ENCODE measurements at places on chromosomes 2 and 18.

- no peak for DNase-seq
Measured at GRCh38 chr2:33395655-33396249, 80.7 kb upstream of the RASGRP3 start.

GRCh38 chr18:55256226-55256928 is 297.1 kb upstream of the CCDC68 start:
- DNase-seq = no peak

DNA sequence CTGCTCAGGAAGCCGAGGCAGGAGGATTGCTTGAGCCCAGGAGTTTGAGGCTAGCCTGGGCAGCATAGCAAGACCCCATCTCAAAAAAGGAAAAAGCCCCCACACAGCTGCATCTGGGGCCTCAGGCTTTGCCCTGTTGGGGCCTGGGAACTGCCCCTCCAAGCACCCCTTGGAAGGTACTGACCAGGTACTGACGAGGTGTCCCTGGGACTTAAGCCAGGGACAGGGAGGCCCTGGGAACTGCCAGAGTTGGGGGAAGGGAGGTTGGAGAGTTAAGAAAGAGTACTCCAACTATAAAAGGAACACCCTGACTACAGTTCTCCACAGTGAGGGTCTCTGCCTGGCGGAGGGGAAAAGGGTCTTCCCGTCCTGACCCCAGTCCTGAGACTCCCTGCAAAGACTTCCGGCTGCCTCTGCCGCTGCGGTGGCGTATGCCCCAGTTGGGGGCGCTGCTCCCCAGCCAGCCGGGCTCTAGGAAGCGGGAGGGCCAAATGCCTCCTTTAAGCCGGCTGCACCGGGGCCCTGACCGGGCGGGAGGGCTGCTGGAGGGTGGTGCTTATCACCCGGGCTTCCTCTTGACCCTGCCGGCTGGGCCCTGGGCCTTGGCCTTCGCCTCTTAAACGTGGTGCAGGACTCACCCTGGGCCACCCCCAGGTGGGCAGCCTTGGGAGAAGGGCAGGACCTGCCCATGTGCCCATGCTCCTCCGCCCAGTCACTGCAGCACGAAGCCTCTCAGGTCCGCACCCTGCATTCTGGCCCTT is 12.8 kb downstream of the SLC30A3 start:
- DNase-seq = no peak

DNA sequence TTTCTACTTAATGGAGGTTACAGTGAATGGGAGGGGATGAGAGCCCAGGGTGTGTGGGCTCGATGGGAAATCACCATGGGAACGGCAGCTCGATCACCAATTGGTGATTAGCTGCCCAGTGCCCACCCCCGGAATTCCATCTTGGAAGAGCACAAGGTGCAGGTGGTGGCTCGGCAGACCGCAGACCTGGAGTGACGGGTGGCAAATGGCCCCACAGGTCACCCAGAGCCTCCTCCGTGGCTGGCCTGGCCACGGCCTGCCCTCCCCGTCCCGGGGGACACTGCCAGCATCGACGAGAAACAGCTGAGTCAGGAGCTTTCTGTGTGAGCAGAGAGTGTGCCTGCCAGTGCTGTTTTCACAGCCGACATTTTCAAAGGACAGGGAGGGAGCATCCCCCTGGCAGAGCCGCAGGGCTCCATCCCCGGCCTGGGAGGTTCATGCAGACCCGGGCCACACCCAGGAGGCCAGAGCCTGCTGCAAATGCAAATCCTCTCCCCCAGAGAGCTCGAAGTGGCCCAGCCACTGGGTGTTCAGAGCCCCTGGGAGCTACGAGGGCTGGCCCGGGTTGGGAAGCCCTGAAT is 176.4 kb upstream of the MYT1L start:
- DNase-seq = no peak

DNA sequence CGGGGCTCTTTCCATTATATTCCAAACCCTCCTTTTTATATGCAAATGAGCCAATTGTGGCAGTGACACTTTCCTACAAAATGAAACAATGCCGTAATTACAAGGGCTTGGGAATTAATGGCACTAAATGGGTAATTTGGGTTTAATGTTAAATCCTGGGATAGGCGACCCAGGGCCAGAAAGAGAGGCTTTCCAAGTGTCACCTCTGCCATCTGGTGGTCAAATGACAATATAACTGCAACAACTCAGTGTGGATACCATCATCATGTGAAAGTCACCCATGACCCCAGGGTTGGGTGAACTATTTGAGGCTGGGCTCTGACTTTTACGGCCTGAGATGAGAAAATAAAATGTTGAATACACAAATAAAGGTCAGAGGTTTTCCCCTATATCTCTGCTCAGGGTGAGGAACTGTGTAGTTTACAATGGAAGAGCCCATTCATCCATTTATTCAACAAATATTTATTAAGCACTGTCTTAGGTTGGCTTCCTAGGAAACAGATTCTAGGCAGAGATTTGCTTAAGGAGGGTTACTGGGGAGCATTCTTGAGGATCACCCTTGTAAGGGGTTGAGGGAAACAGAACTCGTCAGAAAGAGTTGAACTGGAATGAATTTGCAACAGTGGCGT is 13.6 kb upstream of the THADA start:
- no peak for DNase-seq

DNA sequence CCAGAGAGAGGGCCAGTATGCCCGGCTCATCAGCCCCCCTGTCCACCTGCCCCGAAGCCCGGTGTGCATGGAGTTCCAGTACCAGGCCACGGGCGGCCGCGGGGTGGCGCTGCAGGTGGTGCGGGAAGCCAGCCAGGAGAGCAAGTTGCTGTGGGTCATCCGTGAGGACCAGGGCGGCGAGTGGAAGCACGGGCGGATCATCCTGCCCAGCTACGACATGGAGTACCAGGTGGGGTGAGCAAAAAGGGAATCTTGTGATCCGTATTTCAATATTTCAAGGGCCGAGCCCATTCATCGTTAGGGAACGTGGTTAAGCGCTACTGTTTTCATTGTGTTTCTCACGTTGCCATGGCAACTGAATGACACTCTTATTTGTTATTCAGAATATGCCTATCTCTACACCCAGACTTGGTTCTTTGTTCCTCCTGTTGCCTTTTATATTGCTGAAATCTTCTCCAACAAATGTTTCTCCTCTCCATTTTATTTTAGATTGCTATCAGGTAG is 81.5 kb downstream of the NRP2 start:
- DNase-seq = no peak

DNA sequence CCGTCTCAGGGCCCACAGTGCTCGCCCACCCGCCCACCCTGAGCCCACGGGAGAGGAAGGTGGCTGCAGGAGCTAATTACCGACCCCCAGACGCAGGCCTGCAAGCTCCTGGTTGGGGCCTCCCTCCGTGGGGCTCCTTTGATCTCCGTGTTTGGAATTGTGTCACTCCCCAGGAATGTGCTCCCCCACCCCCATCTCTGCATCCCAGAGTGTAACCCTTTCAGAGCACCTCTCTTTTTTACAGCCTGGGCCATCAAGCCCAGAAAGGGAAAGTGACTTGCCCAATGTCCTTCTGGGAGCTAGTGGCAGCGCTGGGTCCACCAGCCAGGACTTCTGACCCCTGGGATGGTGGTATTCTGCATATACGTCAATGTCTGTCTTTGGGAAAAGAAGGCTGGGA is 335.1 kb downstream of the CYRIA start:
- no peak for DNase-seq

DNA sequence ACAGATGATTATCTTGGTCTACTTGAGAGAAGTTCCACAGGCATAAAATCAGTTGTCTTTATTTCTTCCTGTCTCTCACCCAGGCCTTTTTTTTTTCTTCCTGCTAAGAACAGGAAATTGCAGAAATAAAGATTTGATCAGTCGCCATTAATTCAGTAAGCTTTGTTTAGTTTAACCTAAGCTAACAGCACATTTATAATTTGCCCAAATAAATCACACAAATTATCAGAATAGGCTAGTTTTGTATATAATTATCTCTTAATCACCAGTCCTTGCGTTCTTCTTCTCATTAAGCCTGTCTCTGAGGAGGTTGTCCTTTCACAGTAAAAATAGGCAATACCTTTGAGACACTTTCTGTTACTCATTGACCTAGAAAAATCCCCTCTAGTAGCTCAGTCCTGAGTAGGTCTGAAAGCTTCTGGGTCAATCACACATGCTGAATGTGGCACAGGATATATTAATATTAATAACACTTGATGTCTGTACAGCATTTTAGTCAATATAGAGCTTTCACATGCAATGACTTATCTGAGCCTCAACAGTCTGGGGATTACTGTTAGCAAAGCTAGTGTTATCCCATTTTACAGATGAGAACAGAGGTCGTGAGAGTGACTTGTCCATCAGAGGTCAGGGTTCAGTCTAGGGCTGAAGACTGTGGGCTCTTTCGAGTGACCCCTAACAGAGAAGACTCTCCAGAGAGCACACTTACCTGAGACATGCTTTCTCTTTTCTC is 11.2 kb upstream of the STK17B start:
- DNase-seq = no peak

DNA sequence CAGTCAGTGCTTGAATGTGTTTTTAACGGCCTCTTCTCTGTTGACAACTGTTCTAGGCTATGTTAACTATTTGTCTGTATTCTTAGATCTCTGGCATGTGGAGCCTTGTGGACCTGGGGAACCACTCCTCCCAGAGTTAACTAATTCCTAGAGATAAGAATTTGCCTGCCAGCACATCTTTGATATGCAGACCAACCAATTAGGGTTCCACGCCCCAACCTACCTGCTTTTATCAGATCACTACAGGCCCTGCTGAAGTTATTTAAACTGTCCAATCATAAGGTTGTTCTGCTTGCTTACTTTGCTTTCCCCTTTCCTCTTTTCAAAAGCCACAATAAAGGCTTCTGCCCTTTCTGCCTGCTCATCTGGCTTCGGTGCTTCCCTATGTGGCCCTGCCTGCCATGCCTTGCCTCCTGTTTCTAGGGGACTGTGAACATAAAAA is 8.5 kb upstream of the CYBRD1 start:
- no peak for DNase-seq

GRCh38 chr2:218041302-218042168 is 27.5 kb upstream of the RUFY4 start:
- no peak for DNase-seq

- DNase-seq = no peak
Measured at GRCh38 chr18:1906421-1906820, 664.9 kb downstream of the METTL4 start.

GRCh38 chr2:23791030-23791429 is 135.9 kb downstream of the ATAD2B start:
- no peak for DNase-seq

DNA sequence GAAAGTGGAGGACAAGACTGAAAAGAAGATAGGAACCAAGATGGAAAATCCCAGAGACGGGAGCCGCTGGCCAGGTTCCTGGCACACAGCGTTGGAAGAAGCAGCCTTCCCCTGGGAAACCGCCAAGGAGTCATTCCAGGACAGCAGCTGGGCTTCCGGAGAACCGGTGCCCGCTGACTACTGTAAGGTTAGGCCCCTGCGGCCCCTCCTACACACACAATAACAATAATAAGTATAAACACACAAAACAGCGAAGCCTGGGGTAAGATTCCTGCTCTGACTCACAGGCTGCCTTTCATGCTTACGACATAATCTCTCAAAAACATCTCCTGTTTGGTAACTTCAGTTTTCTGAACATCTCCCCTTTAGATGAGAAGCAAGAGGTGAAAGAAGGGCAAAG is 28.1 kb upstream of the MYCN start:
- DNase-seq = no peak

DNA sequence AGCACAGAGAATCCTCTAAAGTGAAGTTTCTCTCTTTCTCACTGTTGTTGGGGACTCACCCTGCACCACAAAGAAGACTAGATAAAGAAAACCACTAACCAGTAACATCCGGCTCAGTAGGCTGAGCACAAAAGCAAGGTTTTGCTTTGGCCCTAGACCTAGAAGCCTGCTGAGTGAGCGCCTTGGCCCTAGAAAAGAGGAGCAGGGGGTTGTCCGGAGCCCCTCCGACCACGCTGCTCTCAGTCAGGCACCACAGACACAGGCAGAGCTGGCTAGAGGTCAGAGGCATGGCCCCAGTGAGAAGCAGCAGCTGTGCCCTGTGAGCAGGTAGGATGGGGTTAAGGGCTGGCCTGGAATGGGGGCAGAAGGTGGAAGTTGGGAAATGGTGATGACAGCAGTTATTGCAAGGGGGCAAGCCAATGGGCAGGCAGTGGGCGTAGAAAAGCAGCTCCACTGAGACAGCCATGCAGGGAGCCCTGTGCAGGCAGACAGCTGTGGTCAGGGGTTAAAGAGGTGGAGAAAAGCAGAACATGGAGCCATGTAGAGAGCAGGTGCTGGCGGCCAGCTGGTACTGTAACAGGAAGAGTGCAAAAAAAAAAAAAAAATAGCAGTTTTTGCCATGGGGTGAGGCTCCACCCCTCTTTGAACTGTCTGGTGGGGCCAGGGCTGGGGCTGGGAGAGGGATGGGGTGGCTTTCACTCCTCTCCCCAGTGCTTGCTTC is 36.9 kb upstream of the SLC14A1 start:
- DNase-seq = no peak

- no peak for DNase-seq
Measured at GRCh38 chr2:69781321-69782248, 39.7 kb downstream of the ANXA4 start.

DNA sequence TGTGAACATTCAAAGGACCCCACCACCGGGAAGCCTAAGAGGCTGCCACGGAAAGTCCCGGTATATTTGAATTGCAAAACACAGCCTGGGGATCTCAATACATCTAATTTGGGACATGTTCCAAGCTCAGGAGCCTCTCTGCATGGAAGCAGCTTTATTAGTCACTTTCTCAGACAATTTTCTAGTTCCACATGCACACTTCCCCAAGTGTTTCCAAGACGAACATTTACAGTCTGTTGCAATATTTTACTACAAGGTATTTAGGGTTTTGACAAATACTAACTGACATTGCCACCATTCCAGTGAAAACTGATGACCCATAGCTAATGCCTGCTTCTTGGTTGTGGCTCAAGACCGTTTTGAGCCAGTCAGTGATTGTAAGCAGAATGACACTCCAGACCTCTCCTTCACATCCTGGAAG is 145.3 kb downstream of the NCKAP5 start:
- DNase-seq = no peak

DNA sequence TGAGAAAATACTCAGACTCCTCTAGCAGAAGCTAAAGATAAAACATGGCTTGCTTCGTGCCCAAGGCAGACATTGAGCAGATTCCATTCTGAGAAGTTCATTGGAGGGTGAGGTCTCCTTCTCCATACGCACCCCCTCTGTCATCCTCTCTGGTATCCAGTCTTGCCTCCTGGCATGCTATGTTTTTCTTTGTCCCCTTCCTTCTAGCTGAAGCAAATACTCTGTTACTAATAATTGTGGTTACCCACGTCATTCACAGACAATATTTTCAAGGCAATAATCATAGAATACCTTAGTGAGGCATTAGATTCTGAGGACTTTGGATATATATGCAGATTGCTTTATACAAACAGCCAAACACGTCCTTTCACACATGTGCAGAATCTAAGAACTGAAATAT is 66.2 kb upstream of the KLF7 start:
- no peak for DNase-seq

- DNase-seq = no peak
Measured at GRCh38 chr2:105774781-105775337, 30.1 kb downstream of the NCK2 start.

GRCh38 chr2:143560724-143561123 is 431.5 kb downstream of the ARHGAP15 start:
- no peak for DNase-seq
